Activated T-helper 9 cell treated with anti-CD3 and anti-CD28 coated beads, Interleukin-2, amount 50 U/mL, for 16 hours (primary cell): ENCODE measurements at places on chromosomes 2 and 18.

- no peak for DNase-seq
Measured at GRCh38 chr2:42569116-42569711, 782 bp downstream of the MTA3 start.

DNA sequence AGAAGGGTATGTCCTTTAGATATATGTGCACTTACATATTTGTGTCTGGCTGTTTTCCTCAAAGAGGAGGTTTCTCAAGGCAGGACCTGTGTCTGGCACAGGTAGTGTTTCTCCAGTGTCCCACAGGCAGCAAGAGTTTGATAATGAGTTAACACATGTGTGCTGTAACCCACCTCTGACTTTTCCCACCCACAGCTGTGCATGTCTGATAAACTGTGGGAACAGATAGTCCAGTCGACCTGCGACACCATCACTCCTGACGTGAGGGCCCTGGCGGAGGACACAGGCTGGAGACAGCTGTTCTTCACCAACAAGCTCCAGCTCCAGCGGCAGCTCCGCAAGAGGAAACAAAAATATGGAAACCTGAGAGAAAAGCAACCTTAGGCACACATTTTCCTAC is 58.2 kb downstream of the SLC16A14 start:
- no peak for DNase-seq

DNA sequence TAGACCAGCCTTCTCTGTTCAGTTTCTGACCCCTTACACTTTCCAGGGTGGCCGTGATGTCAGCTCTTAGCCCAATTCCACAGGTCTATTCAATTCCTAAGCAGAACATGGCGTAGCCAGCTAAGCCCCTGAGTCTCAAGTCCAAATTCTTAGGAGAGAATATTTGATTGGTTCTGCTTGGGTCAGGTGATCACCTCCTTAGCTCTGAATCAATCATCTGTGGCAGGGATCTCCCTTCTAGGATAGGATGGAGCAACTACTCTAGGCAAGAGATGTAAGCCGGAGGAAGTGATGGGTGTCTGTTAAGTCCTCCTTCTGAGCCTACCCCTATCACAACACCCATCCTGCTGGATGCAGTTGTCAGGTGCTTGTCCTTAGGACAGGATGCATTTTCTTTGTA is 11.1 kb downstream of the UCN start:
- no peak for DNase-seq

- no peak for DNase-seq
Measured at GRCh38 chr2:7102826-7103225, 185.6 kb downstream of the RNF144A start.

DNA sequence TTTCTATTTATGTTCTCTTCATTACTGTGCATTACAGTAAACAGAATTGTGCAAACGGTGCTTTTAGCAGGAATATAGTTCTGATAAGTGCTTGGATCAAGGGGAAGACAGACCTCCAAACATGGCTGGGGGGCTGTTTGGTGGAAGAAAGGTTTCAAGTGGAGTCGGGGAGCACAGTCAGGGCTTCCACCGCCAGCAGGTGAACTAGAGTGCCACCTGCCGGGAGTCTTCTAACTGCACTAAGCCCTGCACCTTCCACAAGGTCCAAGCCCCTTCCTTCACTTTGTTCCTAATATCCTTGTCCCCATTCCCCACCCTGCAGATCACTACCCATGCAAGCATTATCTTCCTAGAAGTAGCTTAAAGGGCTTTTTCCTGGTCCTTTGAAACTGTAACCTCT is 11.1 kb downstream of the ONECUT2 start:
- DNase-seq = no peak
